ENCODE measurements at places on chromosomes 2 and 18.

- no peak for DNase-seq
Observed at GRCh38 chr2:219453671-219454590, 19.3 kb downstream of the SPEG start.

DNA sequence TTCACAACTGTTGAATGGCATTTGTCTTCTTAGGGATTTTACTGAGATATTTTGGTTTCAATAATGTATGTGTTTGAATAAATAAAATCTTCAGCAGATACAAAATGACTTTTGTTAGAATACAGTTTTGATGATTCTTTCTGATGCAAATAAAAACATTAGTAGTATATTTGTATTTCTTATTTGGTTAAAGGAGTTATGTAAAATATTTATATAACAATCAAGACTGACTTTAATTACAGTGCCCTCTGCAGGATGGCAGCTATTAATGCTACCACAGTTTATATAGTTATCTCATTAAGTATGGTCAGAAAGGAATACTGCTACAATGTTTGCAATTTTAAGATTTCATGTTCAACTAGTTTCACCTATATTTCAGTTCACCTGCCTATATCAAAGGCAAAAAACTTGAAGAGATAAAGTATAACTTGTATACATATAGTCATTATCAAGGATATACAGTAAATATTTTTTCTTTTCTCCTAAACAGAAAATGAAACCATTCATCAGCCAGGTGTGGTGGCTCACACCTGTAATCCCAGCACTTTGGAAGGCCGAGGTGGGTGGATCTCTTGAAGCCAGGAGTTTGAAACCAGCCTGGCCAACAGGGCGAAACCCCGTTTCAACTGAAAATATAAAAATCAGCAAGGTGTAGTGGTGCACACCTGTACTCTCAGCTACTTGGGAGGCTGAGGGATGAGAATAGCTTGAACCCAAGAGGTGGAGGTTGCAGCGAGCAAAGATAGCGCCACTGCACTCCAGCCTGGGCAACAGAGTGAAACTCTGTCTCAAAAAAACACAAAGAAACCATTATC is 19.8 kb downstream of the ARL5A start:
- no peak for DNase-seq

DNA sequence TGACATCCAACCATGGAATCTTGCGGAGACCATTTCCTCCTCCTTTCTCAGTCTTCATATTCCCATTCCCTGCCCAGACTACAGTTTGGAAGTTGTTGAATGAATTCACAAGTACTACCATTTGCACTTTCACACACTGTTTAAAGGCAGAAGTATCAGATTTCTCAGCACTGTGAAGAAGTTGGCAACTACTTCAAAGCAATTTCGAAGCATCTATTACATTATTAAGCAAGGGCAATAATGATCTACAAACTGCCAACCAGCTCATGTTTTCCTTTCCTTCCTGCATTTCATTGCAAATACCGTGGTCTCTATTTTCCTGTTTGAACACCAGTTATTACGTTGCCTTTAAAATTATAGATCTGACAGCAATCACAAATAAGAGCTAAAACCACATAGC is 105.5 kb downstream of the IRS1 start:
- no peak for DNase-seq

- DNase-seq = no peak
Observed at GRCh38 chr18:77677536-77677935, 427.9 kb downstream of the GALR1 start.
